NCI-H748 treated with DMSO at 0.1 percent for 48 hours (cell line): ENCODE measurements at places on chromosomes 6 and 20.

DNA sequence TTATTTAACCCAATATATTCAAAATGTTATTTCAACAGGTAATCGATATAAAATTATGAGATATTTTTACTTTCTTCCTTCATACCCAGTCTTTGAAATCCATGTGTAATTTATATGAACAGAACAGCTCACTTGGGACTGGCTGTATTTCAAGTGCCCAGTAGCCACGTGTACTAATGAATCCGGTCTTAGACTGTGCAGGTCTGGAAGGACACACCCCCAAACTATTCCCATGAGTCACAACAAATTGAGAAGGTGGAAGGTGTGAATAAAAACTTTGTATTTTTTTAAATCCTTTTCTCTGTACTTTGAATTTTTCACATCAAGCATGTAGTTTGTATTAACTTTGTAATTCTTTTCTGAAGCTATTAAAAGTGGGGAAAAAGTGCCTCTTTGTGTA lies 2.8 kb downstream of the UNC5CL start:
- DNase-seq = no peak

DNA sequence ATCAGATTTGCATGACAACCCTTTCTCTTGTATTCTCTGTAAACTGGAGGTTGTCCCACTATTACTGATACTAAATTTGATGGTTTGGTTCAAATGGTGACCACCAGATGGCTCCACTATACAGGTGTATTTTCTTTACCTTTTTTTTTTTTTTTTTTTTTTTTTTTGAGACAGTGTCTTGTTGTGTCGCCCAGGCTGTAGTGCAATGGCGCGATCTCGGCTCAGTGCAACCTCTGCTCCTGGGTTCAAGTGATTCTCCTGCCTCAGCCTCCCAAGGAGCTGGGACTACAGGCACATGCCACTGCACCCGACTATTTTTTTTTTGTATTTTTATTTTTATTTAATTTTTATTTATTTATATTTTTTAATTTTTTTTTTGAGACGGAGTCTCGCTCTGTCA lies 6.6 kb upstream of the WTAP start:
- DNase-seq = peak; percentile 49

- no peak for DNase-seq
Observed at GRCh38 chr20:18066421-18067333, 9.0 kb upstream of the OVOL2 start.

- no peak for DNase-seq
Observed at GRCh38 chr20:20272686-20273085, 95.2 kb upstream of the INSM1 start.

GRCh38 chr6:380234-381218 lies 11.0 kb upstream of the IRF4 start:
- DNase-seq = no peak

GRCh38 chr20:22915512-22915911 lies 119.6 kb upstream of the SSTR4 start:
- no peak for DNase-seq

DNA sequence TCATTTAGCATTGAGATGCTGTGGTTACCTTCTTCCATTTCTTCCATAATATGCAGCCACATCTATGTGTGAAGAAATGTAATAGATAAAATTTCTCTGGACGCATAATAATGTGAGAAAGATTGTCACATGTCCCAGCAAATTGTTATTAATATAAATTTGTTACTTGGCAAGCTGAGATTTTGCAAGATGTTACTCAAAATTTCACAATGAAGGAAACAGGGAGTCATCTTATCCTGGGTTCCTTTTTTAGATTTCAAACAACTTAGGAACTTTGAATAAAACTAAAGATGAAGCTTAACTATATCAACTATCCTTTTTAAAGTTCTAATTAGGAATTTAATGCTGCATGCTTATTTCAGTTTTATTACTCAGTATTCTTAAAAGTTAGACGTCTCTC lies 3.6 kb downstream of the ESR1 start:
- no peak for DNase-seq

- no peak for DNase-seq
Observed at GRCh38 chr6:157831018-157831369, 7.9 kb downstream of the SNX9 start.

DNA sequence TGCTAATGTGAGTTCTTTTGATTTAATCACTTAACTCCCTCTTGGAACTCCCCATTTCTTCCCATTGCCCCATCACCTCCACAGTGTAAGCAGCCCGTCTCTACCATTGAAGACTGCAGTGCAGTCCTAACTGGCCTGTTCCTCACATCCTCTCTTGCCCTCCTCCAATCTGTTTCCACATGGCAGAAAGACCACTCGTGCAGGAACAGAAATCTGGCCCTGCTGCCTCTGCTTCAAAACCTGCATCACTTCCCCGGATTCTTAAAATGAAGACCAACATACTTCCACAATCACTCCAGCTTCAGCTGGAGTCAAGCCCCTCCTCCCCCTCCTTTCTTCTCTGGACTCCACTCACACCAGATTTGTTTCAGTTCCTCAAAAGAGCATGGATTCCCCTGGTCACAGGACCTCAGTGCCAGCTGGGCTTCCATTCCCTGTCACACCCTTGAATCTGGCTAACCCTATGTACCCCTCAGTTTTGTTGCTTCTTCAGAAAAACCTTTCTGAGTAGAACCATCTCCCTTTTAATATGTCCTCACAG lies 802.3 kb downstream of the MAFB start:
- DNase-seq = no peak

- no peak for DNase-seq
Observed at GRCh38 chr6:168418711-168419121, 22.3 kb upstream of the SMOC2 start.

GRCh38 chr20:45355209-45356084 lies 7.2 kb upstream of the SDC4 start:
- DNase-seq = no peak

GRCh38 chr20:62860391-62860923 lies 1.2 kb downstream of the TCFL5 start:
- no peak for DNase-seq

DNA sequence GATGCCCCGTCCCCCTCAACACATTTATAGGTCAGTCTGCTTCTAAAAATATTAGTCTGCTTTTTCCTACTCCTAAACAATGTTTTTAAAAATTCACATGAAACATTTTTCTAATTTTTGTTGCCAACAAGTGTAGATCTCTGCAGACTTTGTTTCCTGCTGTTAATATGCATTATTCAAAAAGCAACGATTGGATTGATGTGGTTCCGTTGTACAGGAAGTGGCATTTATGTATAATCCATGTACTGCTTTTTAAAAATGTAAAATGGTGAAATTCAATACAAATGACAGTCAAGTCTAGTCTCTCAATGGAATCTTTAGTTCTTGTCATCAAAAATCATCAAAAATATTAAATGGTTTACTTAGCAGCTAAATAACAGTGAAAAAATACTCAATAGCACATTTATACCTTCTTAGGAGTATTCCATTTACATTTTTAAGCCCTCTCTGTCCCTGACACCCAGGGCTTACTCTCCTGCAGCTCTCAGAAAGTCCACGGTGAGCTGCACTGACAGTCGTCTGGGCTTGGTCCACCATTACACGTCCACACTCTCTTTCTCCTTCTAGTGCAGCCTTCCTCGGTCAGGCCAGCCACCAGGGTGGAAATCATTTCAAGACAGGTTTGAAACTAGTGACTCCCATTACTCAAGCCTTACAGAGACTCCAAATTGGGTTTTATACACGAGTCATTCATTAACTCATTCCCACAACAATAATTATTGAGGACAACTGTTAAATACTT lies 211.5 kb downstream of the TMEM200A start:
- no peak for DNase-seq

DNA sequence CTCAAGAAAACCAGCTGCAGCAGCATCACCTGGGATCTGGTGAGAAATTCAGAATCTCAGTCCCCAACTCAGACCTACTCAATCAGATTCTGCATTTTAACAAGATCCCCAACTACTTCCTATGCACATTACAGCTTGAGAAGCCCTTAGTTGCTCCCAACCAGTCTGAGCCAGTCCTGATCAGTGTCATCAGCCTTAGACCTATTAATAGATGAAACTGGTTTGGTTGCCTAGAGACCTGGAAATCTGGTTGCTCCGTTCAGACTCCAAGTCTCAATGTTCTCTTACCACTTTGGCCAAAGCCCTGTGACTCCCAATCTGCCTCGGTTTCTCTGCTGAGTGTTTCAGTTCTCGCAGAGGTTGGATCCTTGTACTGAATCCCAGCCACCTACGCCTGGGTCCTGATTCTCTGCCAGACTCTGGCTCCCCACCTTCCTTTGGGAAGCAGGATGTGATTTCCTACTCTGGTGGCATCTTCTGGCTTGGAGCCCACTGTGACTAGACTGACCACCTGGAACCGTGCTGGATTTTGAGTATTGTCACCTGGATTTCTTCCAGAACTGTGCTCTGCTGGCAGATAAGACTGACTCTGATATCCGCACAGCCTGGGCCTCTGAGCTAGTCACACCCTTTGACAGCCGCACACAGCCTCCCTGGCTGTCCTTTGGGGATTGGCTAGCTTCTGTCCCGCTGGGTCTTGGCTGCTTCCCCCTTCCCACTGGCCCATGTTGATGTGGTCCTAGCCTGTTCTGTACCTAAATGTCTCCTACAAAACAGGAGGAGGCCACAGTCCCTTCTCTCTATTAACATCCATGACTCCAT lies 20.3 kb upstream of the ATXN1 start:
- peak; percentile 28 for DNase-seq

- DNase-seq = no peak
Observed at GRCh38 chr6:168915855-168916254, 337.8 kb downstream of the THBS2 start.

GRCh38 chr20:51042064-51042463 lies 19.2 kb upstream of the KCNG1 start:
- no peak for DNase-seq

DNA sequence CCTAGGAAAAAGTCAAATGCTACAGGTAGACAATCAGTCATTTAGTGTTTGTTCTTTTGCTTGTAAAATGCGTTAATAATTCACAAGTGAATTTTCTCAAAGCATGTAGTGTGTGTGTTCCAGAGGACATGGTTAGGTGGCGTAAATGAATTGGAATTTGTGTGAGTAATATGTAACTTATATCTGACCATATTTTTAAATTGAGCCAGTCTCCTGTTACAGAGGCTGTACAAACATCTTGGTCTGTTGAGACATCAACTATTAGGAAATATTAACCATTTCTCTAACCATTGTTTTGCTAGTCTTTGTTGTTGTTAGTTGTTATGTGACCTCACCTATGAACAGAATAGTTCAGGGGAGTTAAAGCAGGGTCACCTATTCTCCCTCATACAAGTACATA lies 22.7 kb downstream of the MCM8 start:
- DNase-seq = no peak

DNA sequence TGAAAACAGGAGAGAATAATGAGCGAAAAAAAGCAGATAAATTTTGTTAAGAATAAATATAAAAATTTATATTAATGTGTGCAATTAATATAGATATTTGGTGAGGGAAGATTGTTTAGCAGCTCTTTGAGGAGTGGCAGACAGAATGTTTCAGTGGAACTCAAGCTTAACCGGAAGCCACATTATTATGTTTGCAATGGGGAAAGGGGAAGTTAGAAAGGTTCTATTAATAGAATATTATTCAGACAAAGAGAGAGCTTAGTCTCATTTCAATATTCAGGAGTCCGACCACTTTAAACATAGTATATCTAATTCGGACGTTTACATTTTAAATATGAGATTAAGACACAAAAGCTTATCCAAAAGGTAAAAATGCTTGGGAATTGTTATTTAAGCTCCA lies 81.6 kb upstream of the KHDRBS2 start:
- no peak for DNase-seq

- no peak for DNase-seq
Observed at GRCh38 chr20:58832457-58832856, 18.2 kb downstream of the GNAS-AS1 start.

GRCh38 chr20:36569847-36570429 lies 3.5 kb upstream of the TGIF2 start:
- DNase-seq = no peak

DNA sequence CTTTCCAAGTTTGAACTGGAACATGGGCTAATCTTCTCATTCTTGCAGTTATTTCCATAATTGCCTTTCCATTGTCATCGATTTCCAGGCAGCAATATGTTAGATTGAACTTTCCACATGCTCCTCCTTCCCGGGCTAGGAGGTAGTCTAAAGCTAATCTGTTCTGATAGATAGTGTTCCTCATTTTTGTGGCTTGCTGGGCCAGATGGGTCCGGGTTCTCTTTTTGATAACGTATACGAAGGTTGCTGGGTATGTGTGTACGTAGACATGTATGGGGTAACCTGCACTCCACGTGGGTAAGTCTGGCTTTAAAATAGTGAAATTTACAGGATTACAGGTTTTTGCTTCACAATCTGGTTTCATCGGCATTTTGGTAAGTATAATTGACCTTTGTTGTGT lies 14.0 kb upstream of the GMPR start:
- DNase-seq = no peak

DNA sequence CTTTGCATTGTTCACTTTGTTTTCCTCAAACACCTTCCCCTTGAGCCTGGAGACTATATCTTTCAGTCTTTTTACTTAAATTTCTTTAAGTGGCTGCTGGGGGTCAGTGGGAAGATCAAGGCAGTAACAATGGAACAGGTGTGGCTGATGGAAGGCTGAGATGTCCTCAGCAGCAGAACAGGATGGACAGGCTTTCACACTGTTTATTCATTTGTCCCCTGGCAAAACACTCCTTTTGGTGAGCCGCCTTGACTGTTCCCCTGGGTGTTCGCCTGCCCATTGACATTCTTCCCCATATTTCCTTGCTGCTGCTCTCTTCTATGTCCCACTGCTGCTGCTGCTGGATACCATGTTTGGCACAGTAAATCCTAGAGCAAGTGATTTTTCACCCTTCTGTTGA lies 38.1 kb downstream of the RNF144B start:
- DNase-seq = peak; percentile 39

- no peak for DNase-seq
Observed at GRCh38 chr6:54877713-54878317, 31.2 kb downstream of the FAM83B start.

GRCh38 chr6:37103169-37104039 lies 66.5 kb upstream of the PIM1 start:
- DNase-seq = peak; percentile 97

DNA sequence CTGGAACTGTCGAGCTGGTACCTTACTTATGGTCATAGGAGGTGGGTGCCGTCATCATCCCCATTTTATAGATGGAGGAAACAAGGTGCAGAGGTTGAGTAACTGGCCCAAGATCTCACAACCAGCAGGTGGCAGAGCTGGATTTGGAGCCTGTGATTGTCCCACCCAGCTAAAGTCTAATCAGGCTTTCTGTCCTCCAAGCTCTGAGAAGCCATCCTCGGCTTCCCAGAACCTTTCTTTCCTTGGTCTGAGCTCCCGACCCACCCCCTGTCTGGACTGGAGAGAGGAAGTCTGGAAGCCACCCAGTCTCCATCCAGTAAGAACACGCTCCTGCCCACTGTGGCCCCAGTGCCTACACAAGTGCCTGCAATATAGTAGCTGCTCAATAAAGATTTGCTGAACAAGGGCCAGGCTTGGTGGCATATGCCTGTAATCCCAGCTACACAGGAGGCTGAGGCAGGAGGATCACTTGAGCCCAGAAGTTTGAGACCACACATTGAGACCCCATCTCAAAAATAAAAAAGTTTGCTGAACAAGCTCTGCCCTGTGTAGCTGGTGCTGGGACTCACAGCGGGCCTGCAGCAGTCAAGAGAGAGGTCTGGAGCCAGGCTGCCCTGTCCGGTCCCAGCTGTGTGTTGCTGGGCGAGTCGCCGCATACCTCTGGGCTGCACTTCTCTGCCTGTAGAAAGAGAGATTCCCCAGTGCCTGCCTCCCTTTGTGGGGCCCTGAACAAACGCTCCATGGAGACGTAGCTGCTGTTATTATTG lies 32.5 kb upstream of the DLGAP4 start:
- no peak for DNase-seq
